ENCODE measurements at places on chromosomes 7 and 10.

GRCh38 chr10:62025901-62026879, 124.7 kb downstream of the ARID5B start:
- no peak for DNase-seq

DNA sequence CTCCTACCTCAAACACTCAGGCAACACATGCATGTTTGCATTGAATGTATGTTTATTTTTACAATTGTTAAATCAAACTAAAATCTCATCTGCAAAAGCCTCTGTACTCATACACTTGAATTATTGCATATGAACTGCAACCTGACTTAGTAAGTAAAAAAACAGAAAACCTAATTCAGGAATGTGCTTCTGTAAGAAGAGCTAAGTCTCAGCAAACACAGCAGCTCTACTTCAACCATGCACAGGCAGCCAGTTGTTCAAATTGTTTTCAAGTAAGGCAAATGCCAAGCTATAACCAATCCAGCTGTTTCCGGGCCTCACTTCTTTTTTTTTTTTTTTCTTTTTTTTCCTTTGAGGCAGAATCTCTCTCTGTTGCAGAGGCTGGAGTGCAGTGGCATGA, 93.5 kb upstream of the MALRD1 start:
- no peak for DNase-seq

- no peak for DNase-seq
Observed at GRCh38 chr7:117111535-117111934, 158.2 kb downstream of the ST7 start.

GRCh38 chr10:91024541-91024940, 103.7 kb upstream of the ANKRD1 start:
- DNase-seq, result no peak

GRCh38 chr10:132910901-132911785, 31.2 kb downstream of the CFAP46 start:
- DNase-seq, result no peak

- DNase-seq, result no peak
Observed at GRCh38 chr7:5713124-5713912, 68.1 kb downstream of the RNF216 start.

GRCh38 chr7:129436335-129436923, 2.2 kb downstream of the STRIP2 start:
- no peak for DNase-seq

- DNase-seq, result no peak
Observed at GRCh38 chr7:72336382-72336631, 75.8 kb downstream of the CALN1 start.

GRCh38 chr10:45422207-45422865, 48.3 kb downstream of the ALOX5 start:
- no peak for DNase-seq

DNA sequence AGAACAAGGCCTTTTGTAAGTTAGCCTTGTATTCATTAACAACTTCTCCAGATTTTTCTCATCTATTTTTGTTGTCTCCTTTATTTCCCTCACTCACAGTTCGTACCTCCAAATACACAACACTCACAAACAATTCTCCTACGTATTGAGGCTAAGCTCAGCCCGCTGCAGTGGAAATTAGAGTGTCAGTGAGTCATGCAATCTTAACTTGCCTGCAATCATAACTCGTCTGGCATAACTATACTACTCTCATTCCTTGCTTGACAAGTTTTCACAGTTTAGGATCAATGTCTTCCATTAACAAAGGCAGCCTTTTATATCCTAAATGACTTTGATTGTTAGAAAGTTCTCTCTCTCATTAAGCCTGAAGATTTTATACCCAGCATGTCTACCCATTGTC, 23.8 kb downstream of the TMEM196 start:
- no peak for DNase-seq
